Calu3 (cell line): ENCODE measurements at places on chromosomes 3 and 15. TPM values are rescaled to one million over a fixed set of nuclear protein-coding genes. Genes with fewer than 3 reads are reported as not detected.

- no peak for DNase-seq
Observed at GRCh38 chr3:81723732-81724313, 37.6 kb downstream of the GBE1 start.

DNA sequence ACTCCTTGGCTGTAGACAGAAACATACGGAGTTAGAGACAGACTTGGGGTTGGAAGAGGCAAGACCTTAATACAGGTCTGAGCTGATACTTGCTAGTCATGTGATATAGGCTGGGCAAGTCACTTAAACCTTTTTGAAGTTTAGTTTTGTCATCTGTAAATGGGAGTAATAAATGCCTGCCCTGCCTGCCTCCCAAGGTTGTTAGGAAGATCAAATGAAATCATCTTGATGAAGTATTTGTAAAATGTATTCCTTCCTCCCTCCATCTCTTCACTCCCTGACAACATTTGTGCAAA lies 2.9 kb downstream of the PXK start:
- DNase-seq = no peak

DNA sequence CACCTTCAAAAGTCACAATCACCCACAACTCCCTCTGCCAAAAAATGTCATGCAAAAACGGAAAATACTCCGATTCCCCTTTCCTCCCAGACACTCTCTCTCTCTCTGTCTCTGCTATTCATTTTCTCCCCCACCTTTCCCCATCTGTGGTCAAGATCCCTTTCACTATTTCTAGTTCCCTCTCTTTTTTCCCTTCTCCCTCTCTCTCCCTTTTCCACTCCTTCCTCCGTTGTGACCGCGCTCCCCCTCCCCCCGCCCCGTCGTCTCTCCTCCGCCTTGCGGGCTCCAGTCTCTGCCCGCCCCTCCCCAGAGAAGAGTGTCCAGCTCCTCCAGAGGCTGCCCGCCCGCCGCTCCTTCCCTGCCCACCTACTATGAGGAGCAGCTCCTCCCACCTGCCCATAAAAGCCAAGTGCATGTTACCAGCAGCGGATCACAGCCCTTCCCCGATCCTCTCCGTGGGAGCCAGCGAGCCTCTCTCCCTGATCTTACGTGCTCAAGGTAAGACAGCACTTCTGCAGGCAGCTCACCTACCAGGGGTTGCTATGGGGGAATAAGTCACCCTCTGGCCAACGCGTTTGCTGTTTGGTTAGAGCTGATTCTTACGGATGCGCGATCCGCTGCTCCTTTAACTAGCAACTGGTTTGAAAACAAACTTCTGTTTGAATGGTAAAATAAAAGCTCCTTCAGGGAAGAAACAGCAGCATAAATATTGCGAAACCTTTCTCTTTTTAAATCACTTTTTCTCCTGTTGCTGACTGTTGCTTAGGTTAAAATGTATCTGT lies at the start of gene COL8A1:
TSS of gene COL8A1 (plus strand) at position 428 of the 782 bp plus-strand sequence. CDS start 152,089 bp downstream, outside the sequence.
- DNase-seq = peak; percentile 19

DNA sequence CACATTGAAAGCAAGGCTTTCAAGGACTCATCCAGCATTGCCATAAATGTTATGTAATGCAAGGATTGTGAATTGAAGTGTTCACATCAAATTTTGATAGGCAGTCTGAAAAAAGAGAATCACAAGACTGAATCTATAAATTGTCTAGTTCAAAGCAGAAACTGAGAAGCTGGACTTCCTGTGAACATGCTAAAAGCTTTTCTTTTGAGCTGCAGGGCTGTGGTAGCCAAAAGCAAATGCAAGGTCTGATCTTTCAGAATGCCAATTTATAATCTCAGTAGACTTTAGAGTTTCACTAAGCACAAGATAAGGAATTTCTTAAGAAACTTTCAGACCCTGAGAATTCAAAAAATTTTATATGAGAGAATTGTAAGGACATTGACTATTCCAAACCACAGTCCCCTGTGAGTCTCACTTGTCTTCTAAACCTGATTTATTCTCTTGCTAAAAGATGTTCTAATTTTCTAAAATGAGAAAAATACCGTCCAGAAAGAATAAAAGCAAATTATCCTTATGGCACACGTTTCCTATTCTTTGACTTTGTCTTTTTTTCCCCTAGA lies 1700.3 kb downstream of the OTOL1 start:
- no peak for DNase-seq

DNA sequence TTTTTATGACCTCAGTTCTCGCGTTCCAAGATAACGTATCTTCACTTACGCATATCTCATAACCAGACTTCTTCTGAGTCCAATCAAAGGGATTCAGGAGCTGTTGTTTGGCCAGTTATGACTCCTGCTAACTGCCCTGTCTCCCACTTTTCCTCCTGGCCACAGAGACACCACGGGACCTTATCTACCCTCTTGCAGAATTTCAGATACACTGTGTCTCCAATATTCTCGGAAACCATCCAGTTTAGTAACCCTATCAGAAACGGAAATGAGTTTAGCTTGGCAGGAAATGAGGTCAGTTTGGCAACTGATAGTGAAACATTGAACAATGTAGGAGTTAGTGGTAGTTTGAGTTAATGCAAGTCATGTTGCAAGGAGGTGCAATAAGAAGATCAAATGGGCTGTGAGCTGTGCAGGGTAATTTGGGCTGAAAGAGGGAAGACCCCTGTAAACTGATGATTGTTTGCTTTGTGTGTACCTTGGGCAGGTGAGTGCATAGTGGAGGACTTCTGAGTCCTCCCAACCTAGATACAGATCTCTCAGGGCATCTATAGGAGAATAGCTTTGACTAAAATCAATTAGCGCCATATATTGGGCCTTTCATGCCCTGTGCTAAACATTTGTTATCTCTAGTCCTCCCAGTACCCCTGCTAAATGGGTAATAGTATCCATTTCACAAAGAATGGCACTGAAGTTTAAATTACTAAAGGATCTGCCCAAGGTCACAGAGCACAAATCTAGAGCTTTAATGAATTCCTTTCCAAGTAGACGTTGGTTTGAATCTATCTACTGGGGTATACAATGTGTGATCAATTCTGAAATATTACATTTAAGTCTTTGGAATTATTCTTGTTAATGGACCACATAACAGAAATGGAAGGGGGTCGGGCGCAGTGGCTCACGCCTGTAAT lies 41.3 kb upstream of the PIK3CB start:
- no peak for DNase-seq

- DNase-seq = no peak
Observed at GRCh38 chr3:182905623-182906022, 74.7 kb downstream of the DCUN1D1 start.

GRCh38 chr3:164418414-164418813 lies 659.9 kb downstream of the SI start:
- no peak for DNase-seq

DNA sequence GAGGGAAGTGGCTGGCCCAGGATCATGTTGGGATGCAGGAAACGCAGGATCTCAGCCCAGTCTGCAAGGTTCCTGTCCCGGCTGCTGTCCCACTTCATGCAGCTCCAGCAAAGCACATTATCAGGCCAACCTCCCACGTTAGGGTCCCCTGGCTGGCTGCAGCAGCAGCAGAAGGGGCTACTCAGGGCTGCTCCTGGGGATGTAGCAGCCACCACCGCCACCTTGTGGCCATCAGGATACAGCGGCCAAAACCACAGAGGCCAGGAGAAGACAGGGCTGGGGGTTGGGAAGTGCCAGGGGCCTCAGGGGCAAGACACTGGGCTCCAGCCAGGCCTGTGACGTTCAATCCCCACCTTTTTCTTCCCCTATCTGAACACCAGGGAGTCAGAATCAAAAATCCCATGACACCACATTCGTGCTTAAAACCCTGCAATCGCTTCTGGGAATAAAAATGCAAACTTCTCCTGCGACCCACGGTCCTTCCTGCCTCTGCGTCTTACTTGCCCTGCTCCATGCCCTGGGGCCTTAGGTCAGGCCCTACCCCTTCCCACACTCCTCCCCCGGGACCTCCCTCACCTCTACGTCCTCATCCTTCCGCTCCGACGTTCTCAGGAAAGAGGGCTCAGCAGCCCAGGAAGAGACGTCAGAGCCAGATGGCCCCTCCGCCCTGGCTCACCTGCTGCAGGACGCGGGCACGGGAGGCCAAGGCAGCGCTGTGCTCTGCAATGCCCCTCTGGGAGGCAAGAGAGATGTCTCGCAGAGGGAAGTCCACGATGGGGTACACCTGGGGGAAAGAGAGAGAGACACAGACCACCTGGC lies 21.5 kb downstream of the SSUH2 start:
- peak; percentile 77 for DNase-seq

- DNase-seq = no peak
Observed at GRCh38 chr3:66353530-66353929, 132.7 kb downstream of the SLC25A26 start.

DNA sequence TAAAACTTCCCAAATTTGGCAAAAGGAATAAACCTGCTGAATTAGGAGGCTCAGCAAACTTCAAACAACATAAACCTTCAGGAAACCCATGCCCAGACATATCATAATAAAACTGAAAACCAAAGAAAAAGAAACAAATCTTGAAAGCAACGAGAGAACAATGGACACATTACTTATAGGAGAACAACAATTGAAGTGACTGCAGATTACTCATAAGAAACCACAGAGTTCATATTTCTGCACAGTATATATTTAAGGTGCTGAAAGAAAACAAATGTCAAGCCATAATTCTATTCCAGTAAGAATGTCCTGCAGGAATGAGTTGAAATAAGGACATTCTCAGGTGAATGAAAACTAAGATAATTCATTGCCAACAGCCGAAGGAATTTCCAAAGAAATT lies 80.8 kb upstream of the PROK2 start:
- DNase-seq = no peak

GRCh38 chr15:25876231-25877140 lies 13.4 kb upstream of the ATP10A start:
- no peak for DNase-seq

GRCh38 chr15:33234020-33234461 lies 39.5 kb upstream of the FMN1 start:
- DNase-seq = peak; percentile 1

GRCh38 chr3:78642226-78643035 lies 1125.4 kb downstream of the ROBO1 start:
- DNase-seq = no peak

GRCh38 chr3:100810671-100811070 lies 101.4 kb downstream of the TFG start:
- no peak for DNase-seq

DNA sequence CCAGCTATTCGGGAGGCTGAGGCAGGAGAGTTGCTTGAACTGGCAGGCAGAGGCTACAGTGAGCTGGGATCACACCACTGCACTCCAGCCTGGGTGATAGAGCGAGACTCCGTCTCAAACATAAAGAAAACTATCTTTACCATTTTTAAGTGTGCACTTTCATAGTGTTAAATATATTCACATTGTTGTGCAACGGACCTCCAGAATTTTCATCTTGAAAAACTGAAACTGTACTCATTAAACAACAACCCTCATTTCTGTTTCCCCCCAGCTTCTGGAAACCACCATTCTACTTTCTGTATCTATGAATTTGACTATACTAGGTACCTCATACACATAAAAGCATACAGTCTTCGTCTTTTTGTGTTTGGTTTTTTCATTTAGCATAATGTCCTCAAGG lies 375.1 kb downstream of the SHQ1 start:
- no peak for DNase-seq

GRCh38 chr3:110026421-110026820 lies 689.1 kb upstream of the DPPA4 start:
- no peak for DNase-seq

DNA sequence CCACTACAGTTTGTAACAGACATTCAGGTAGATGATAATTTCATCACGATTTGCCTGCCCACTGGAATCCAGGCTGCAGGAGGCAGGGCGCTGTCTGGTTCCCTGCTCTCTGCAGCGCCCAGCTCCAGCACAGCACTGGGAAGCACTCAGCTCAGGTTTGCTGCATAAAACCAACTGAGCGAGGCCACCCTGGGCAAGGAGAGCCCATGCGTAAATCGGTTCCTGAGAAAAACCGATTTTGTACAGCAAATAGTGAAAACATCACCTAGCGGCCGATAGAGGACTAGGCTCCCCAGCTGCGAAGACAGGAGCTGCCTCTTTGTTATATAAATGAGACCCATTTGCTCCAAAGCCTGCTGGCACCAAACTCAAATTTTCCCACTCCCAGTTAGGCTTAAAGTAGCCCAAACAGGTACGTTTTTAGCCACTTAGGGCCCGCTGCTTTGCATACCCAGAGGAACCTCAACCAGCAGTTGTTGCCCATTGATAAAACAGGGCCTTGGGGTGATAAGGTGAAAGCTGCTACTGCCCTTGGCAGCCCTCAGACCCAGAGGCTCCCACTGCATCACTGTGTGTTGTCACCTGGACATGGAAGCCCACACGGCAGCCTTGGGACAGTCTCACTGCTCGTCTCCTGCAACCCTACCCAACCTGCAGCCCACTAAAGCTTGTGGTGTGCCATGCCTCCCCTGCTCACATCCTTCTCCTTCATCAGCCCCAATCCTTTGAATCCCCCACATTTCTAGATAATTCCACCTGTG lies 47.5 kb downstream of the ALDH1L1 start:
- no peak for DNase-seq

DNA sequence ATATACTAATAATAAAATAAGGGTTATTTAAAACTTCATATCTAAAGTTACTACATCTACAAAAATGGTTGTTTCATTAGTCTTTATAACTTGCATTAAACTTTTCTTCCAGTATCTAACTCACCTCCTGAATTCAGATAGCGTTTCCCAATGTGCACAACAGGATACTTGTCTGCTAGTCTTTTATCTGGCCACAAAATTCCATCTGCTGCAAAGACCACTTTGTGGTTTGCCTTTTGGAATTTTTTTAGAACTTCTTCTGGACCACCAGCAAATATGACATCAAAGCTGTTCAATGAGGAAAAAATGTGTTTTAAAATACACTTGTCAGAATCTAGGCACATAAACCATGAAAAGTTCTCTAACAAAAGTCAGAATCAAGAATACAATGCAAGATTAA lies 50.8 kb downstream of the PLOD2 start:
- DNase-seq = no peak

DNA sequence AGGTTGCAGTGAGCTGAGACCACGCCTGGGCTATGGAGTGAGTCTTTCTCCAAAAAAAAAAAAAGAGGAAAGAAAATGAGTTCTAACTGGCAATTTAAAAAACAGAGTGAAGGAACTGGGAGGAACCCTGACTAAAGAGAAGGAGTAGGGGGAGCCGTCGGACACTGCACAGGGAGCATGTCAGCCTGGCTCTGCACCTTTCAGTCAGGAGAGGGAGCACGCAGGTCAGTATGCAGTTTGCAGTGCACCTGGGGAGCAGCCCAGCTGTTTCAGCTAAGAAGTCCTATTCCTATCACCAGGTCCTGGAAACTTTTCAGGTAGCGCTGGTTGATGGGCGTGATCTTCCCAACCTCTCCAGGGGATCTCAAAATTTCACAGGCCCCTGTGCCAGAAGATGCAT lies 14.9 kb upstream of the ZXDC start:
- DNase-seq = no peak

Gene IL20RB
- total RNA-seq = 8.5 and 12.0 TPM in 2 replicates

Gene TRH
- total RNA-seq = not detected in 2 replicates

Gene IL17RE
- 25.5 and 30.6 TPM in 2 replicates for total RNA-seq

Gene CPN2
- total RNA-seq = not detected in 2 replicates

Gene ZMYND10
- total RNA-seq = 0.44 and 0.71 TPM in 2 replicates
